B cell (primary cell): ENCODE measurements at places on chromosomes 2 and 18.

DNA sequence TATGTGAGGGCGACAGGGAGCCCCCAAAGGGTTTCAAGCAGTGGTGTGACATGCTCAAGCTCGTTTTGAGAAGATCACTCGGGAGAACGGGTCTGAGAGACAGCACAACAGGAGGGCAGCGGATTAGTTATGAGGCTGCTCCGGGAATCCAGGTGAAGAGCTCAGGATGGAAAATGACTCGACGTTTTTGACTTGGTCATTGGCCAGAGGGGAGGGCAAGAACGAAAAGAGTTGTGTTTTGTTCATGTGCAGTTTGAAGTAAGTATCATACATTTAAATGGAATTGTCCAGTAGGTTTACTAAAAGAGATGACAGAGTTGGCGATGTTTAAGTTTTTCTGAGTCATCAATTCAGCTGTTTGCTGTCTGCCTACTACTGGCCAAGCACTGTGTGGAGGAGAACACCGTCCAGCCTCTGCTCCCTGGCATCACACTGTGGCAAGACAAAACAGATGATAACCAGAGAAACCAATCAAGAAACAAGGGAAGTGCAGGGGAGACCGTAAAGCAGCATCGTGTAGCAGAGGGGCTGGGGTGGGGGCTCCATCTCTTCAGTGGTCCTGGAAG is 25.3 kb upstream of the ANXA4 start:
- no peak for DNase-seq

- DNase-seq = no peak
Observed at GRCh38 chr2:236083934-236084333, 84.3 kb downstream of the GBX2 start.

DNA sequence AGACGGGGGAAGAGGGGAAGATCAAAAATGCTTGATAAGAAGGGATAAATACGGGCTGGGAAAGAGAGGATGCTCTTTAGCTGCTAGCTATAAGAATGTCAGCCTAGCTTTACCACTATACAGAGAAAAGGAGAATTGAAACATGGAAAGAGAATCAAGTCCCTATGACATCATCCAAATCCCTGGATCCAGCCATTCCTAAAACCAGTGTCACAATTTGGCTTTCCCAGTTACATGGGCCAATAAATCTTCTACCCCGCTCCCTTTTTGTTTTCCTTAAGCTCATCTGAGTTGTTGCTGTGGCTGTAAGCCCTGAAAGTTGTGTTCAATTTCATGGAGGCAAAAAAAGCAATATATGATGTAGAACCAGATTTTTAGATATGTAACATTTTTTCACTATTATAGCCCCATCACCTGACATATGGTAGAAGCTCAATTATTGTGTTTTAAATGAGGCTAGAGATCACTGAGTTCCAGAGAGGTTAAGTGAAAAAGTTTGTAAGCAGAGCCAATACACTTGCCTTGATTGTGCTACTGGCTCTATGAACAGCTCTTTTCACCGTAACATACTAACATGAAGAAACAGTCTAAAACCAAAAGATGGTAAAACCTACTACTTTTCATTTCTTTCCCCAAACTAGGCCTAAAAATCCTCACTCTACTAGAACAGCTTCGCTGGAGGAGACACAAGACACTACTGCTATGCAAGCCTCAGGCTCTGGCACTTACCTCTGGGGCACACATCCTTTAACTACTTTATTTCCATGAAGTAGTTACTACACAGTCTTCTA is 4.3 kb downstream of the HNRNPLL start:
- no peak for DNase-seq

GRCh38 chr18:23912356-23912755 is 102.2 kb upstream of the TTC39C start:
- DNase-seq = no peak

DNA sequence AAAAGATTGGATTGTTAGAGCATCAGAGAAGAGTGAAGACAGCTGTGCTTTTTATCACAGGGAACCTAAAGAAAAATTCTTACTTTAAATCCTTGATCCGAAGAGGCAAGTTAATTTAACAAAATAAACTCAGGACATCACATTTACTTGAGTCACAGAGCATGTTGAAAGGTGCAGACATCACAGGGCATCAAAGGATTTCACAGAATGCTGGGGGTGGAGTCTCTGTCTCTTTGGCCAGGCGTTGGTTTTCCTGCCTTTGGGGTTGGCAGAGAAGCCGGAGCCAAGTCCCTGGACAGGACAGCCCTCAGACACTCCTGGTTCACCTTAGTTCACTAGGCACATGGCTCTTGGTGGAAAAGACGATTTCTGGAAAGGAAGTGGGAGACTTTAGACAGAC is 56.3 kb downstream of the SH3RF3 start:
- no peak for DNase-seq

DNA sequence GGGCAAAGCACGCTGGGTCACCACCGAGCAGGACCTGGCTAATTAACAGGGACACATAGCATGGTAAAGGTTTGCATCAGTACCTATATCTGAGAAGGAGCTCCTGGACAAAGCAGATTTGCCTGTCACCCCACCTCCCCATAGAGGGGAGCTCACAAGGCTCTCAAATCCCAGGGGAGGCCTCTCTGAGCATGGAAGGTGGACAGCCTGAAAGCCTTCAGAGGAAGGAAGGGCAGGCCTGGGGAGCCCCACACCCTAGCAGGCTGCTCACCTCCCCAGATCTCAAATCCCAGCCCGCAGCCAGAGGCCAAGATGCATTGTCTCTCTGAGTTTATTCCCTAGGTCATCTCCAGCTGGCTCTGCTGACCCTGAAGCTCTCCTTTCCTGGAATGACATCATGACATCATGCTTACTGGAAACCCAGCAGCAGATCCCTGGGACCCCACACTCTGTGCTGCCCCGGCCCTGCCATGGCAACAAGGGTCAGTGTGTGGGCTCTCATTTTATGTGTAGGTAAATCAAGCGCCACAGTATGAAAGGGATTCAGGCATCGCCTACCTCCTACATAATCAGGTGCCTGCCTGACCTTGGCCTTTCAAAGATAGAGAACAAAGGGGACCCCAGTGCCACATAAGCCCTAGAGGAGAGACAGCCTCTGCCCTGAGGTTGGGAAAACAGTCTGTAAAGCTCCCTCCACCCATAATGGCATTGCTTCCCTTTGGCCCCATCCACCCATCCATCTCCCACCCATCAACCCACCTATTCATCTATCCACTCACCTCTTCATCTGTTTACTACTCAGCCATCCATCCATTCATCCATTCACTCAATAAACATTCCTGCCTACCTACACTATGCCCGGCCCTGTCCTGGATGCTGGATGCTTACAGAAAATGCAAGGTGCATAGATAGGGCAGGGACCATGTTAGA is 15.7 kb upstream of the TEX51 start:
- no peak for DNase-seq
